ENCODE measurements at places on chromosomes 7 and 10.

- no peak for DNase-seq
Measured at GRCh38 chr7:131625817-131626372, 69.5 kb upstream of the PODXL start.

GRCh38 chr7:12436126-12436525 lies 32.5 kb upstream of the VWDE start:
- no peak for DNase-seq

DNA sequence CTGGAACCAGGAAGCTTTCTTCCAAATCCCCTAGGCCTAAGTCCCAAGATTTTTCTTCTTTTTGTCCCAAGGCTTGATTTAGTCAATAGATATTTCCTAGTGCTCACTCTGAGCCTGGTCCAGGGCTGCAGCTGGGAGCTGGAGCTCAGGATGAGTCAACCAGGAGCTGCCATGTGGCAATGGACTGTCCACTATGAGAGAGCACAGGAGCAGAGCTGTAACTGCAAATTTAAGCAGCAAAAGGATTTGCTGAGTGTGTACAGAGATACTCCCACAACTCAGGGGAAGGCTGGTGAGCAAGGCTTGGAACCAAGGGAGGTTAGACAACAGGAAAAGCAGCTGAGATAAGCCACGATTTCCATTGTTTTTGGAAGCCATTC lies 92.1 kb upstream of the CXCL12 start:
- no peak for DNase-seq

- DNase-seq = no peak
Measured at GRCh38 chr7:21251151-21251800, 176.6 kb upstream of the SP4 start.

- DNase-seq = no peak
Measured at GRCh38 chr10:15196021-15196834, 27.7 kb upstream of the NMT2 start.

DNA sequence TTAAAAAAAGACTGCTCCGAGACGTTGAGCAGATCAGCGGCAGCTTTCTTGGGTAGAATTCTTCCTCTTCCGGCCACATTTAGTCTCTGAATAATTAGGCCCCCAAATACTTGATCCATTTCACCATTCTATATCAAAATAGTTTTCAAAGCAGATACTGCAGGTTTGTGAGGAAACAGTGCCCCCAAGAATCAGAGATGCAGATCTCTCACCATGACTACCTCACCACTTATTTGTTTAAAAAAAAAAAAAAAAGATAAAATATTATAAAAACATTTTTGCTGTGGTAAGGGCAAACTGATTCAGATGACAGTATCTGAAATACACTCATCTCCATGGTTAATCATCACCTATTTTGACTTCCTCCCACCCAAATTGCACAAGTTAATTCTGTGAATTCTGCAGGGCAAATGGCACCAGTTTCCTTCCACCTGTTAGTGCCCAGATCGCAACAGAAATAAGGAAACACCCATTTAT lies 210.4 kb downstream of the FAM107B start:
- no peak for DNase-seq

- DNase-seq = no peak
Measured at GRCh38 chr7:6545398-6546126, 5.7 kb downstream of the GRID2IP start.

- DNase-seq = no peak
Measured at GRCh38 chr7:23462846-23463245, 7.4 kb downstream of the IGF2BP3 start.

- DNase-seq = no peak
Measured at GRCh38 chr7:101671371-101672356, 42.6 kb upstream of the MYL10 start.

- DNase-seq = no peak
Measured at GRCh38 chr7:1459920-1460820, 900 bp upstream of the MICALL2 start.

DNA sequence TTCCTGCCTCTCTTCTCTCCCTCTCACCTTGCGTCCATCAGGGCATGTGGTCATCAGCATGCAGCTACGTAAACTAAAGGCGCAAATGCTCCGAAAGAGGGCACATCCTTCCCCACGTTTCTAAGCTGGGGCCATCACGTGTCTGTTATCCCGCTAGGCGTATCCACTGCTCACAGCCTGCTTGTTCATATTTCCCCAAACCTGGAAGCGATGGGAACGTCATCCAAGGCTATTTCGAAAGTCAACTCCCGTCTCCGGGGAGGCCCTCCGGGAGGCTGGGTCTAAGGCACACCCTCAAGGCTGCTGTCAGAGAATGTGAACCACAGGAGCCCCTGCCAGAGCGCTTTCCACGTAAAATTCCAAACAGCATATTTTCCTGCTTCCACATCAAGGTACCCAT lies 199.2 kb downstream of the DIP2C start:
- DNase-seq = no peak

DNA sequence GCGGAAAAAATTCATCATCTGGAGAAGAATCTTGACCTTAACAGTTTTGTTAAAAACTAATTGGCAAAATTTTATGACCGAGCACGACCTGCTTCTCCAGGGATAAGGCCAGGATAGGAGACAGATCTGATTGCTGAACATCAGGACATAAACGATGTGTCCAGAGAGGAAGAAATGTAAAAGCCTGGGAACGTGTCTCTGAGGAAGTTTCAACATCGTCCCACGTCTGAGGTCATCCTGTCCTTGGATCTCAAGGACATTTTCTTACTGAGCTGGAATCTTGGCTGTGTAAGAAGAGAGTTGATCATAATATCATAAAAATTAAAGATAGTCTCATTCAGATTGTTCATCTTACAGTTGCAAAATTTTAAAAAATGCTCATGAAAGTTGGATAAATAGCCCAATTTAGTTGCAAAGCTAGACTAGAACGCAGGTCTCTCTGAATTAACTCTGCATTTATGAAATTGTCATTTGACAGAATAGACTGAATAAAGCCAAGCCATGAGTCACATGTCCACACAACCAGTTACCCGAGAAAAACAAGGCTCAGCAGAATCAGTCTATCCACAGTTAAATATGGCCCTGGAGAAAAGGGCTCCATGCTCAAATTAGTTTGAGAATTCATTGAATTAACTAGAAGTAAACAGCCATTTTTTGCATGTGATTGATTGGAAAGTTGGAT lies 120.0 kb upstream of the EGFR start:
- no peak for DNase-seq

- DNase-seq = no peak
Measured at GRCh38 chr7:30699706-30700495, 17.6 kb upstream of the CRHR2 start.

DNA sequence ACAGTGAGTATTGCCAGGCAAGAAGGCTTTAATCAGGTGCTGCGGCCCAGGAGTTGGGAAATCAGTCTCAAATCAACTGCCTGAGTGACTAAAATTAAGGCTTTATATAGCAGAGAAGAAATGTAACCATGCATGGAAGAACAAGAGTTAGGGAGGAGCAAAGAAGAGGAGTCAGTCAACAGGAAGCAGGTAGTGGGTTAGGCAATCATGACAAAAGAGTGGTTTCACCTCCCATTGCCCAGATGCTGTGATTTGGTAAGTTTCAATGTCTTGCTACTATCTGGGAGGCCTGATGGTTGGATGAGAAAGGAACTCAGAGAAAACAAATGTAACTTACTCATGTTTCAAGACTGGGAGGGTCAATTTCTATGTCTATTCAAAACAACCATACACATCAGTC lies 998.3 kb downstream of the GATA3 start:
- DNase-seq = no peak

- no peak for DNase-seq
Measured at GRCh38 chr7:25356534-25357151, 128.4 kb upstream of the NPVF start.

GRCh38 chr10:12091421-12091820 lies 22.7 kb downstream of the DHTKD1 start:
- no peak for DNase-seq

- no peak for DNase-seq
Measured at GRCh38 chr7:79182283-79182682, 271.2 kb downstream of the MAGI2 start.

DNA sequence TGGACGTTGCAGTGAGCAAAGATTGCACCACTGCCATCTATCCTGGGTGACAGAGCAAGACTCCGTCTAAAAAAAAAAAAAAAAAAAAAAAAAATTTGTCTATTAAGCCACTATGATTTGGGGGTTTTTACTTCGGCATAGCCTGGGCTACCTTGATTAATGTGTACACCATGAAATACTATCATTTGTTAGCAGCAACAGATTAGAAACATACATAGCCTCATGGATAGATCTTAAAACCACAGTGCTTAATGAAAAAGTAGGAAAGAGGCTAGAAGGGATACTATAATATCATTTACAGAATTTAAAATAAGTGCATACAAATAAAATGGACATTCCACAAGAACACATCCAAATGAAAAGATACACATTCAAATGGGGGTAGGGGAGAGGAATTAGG lies 77.3 kb upstream of the IL6 start:
- DNase-seq = no peak

- no peak for DNase-seq
Measured at GRCh38 chr10:682931-683447, 6.5 kb downstream of the DIP2C start.

DNA sequence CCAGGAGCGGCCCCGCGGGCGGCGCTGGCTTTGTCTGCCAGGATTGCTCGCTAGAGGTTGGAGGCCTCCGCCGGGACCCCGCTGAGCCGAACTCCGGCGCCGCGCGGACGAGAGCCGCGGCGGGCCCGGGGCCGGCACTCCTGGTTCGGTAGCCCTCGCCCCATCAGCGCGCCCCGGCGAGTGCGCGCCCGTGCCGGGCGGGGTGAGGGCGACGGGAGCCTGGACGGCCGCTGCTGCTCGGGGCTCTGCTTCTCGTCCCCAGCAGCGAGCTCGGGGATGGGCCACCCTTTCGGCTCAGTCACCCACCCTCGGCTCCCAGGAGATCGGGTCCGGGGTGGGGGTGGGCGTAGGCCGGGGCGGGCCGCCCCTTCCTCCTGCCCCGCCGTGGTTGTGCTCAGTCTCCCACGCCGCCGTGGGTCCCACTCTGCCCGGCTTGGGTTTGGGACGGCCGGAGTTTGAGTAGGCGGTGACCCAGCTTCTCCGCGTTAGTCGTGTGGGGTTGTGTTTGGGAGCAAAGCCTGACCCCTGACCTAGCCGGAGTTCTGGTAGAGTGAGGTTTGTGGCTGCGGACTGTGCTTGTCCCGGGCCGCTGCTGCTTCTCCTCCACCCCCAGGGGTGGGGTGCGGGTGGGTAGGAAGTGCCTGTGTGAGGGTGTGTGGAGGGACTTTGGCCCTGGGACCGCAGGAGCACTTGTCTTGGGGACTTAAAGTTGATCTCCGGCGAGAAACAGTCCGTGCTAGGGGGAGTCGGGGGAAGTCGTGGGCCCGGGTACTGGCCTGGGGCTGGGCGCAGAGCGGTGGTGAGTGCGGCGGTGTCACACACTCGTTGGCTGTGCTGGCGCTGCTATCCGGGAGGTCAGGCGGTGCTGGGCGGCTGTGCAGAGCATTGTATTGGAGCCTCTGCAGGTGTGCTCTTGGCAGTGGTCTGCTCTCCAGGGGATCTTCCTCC lies 677 bp downstream of the TSPAN14 start:
- DNase-seq = no peak

- no peak for DNase-seq
Measured at GRCh38 chr7:142365410-142365842, 107.6 kb upstream of the PRSS58 start.

DNA sequence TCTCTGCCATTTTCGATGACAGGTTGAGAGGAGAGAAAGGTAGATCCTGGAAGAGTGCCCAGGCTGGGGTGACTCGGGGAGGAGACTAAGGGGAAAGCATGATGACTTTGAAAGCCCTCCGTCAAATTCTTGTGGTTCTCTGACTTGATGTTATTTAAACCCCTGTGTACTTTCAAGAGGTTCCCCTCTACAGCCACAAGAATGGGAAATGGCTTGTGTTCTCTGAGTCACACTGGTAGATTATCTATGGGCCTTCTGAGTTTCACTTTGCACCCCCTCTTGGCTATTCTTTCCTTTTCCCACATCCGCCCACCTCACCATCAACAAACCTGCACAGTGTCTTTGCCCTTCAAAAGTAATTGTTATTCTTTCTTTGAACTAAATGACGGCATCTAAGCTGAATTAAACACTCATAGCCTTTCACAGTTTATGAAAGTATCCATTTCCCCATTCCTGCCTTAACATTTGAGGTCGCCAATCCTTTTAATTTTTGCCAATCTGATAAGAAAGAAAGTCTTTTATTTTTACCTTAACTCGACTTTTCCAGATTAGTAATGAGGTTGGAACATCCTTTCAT lies 24.1 kb downstream of the PRF1 start:
- peak; percentile 48 for DNase-seq

DNA sequence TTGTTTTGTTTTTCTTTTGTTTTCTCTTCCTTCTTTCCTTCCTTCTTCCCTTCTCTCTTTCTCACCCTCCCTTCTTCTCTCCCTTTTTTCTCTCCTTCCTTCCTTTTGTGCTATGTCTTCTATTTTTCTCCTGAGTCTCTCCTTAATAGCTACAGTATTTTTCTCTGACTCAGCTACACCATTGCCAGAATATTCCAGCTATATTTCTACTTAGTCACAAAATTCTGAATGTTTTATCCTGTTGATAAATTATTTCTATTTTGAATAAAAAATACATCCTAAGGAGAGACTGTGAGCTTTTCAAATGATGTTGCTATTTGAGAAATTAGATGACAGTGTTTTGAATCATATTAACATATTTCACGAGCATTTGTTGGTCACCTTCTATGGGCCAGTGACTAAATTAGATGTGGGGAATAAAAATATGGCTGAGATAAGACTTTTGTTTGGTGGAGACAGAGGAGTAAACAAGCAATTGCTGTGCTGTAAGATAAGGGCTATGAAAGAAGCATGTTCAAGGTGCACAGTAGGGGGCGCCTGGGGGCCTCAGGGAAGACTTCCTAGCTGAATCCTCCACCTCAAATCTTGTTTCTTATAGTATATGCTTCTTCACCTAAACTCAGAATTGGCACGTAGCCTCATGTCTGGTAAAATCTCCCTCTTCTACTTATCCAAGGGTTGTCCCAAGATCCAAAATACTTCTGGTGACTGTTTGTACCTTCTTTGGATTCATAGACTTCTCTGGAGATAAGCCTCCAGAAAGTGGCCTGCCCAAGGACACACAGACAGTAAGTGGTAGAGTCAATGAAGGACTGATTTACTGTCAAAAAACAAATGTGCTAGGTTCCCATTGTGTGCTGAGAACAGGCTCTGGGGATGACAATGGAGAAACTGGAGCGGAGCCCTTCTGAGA lies 115.5 kb upstream of the CREB5 start:
- peak; percentile 19 for DNase-seq

DNA sequence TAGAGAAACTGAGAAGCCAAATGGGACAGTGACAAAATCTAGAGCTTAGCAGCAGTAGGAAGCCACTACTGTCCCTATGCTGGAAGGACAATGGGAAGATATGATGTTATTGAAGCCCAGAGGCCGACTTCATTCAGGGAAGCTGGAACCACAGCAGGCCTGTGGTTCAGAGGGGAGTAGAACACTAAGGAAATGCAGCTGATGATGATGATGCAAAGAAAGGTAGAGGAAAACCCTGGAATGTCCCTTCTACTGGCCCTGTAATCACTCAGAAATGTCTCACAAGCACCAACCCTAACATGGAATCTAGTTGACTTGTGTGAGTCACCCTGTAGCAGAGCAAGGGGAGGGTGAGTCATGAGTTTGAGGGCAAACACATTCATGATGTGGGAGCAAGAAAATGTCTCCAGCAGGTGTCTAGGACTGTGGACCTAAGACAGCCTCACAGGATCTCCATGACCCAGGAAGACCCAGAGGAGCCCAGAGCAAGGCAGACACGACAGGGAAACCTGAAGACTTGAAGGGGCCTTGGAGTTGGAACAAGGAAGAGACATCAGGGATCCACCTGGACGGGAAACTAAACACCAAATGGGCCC lies 37.0 kb upstream of the LRRC17 start:
- DNase-seq = no peak

- no peak for DNase-seq
Measured at GRCh38 chr7:45718464-45719330, 144.5 kb downstream of the ADCY1 start.

GRCh38 chr10:17817316-17817715 lies 8.2 kb downstream of the MRC1 start:
- no peak for DNase-seq
